H7 (cell line): ENCODE measurements at places on chromosomes 11 and 22. TPM values are rescaled to one million over a fixed set of nuclear protein-coding genes. Genes with fewer than 3 reads are reported as not detected.

DNA sequence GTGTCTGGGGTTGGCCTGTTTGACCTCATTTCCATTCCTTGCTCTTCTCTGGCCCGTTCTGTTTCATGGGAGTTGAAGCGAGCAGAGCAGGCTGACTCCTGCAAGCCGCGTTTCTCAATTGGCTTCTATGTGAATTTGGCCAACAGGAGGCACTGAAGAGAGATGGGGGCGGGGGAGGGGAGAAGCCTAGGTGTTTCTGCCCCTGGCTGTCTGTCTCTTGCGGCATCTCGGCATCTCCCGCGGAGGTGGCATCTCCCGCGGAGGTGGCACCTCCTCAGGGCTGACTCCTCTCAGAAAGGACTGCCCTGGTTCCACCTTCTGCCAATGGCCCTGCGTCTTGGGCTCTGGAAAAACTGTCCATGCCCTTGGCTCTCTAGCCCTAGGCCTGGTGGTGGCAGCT lies 125.6 kb upstream of the CSNK2A3 start:
- DNase-seq: peak; percentile 79

DNA sequence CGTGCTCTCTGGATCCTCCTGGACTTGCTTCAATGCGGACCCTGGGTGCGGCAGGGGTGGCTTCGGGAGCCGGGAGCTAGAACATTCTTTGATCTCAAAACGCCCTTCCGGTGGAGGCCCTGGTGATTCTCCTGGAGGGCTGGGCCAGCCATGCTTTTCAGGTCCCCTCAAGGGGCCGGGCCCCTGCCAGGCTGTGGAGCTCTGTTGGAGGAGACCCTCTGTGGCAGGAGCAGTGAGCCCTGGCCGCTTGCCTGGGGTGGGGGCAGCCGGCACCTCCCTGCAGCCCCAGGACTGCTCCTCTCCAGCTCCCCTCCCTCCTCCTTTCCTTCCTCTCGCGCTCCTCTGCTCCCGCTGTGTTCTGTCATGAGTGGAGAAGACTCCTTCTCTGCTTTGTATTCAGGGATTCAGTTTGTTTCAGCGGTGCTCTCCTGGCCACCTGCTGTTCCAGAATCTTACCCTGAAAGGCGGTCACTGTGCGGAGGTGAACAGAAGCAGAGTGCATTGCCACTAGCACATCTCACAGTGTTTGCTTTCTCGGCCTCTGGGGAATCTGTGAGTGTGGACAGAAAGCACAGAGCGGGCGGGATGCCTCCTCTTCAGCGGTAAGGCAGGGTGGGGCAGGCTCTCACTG lies 289.1 kb downstream of the TBC1D22A start:
- DNase-seq: no peak

SHANK3 gene
- 1.8 and 2.1 TPM in 2 replicates for total RNA-seq

GRCh38 chr11:1130276-1131032 lies 27.3 kb upstream of the MUC5AC start:
- peak; percentile 57 for DNase-seq

NELL1 gene
- 2.6 and 5.1 TPM in 2 replicates for total RNA-seq

DNA sequence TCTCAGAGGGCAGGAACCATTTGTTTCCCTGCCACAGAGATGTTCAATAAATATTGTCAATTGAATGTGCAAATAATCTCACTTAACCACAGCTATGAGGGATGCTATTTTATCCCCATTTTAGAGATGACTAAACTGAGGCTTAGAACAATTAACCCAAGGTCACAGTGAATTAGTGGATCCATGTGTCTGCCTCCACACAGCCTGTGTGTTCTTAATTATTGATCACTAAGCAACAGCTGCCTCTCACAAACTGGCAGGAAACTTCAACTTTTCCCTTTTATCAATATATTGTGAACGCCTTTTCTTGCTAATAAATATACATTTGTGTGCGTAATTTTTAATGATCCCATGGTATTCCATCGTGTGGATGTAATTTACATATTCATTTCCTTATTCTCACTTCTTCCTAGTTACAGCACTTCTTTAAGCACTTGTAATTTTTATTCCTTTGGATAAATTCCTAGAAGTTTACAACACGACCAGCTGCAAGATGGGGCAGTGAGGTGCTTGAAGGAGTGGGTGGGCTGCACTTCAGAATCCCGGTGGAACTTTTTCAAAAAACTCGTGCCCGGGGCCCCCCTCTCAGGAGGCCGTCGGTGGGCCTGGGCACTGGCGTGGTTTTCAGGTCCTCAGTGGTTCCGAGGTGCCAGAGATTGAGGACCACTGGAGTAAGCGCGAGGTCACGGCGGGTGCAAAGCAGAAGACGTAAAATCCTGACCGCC lies 915 bp upstream of the SREBF2 start:
- DNase-seq: no peak

UBQLN3 gene
- not detected in 2 replicates for total RNA-seq

FDX1 gene
- 11.5 and 14.0 TPM in 2 replicates for total RNA-seq

GRCh38 chr22:43449205-43449830 lies 37.5 kb downstream of the MPPED1 start:
- DNase-seq: peak; percentile 91

AASDHPPT gene
- total RNA-seq: 69.0 and 76.7 TPM in 2 replicates

GRCh38 chr11:83278351-83278750 lies 7.8 kb downstream of the CCDC90B start:
- DNase-seq: no peak

GVQW3 gene
- 4.0 and 5.7 TPM in 2 replicates for total RNA-seq

DNA sequence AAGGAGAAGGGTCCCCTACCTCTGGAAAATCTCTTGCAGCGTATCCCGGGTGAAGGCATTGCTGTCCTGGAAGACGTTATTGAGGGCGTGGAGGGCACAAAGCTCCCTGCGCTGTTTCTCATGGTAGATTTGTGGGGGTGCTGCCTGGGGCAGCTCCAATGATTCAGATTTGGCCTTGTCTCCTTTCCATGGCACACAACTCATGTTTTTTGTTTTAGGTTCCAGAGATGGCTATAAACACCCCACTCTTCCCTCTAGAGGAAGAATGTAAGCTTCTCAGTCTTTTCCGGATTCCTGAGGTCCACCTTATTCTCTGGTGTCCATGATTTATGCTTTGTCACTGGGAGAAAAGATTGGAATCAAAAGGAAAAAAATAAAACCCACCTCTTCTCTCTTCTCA lies 959 bp downstream of the JOSD1 start:
- DNase-seq: no peak

- DNase-seq: no peak
Measured at GRCh38 chr11:2826679-2827056, 58.9 kb downstream of the CDKN1C start.

DNA sequence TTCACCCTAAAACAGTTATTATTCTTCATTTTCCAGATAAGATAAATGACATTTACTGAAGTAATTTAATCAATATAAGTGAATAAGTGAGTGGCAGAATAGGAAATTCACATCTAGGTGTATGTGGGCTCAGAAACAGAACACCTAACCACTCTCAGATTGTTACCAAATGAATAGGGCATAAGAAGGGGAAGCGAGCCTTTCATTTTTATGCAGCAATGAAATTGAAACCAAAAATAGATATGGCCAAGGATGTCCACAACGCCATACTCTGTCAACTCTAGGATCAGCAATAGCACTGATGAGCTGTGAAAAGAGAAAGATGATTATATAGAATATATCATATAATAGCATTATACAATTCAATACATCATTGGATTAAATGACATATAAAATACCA lies 398.1 kb upstream of the API5 start:
- no peak for DNase-seq

KCNJ4 gene
- total RNA-seq: 3.4 and 5.9 TPM in 2 replicates

DNA sequence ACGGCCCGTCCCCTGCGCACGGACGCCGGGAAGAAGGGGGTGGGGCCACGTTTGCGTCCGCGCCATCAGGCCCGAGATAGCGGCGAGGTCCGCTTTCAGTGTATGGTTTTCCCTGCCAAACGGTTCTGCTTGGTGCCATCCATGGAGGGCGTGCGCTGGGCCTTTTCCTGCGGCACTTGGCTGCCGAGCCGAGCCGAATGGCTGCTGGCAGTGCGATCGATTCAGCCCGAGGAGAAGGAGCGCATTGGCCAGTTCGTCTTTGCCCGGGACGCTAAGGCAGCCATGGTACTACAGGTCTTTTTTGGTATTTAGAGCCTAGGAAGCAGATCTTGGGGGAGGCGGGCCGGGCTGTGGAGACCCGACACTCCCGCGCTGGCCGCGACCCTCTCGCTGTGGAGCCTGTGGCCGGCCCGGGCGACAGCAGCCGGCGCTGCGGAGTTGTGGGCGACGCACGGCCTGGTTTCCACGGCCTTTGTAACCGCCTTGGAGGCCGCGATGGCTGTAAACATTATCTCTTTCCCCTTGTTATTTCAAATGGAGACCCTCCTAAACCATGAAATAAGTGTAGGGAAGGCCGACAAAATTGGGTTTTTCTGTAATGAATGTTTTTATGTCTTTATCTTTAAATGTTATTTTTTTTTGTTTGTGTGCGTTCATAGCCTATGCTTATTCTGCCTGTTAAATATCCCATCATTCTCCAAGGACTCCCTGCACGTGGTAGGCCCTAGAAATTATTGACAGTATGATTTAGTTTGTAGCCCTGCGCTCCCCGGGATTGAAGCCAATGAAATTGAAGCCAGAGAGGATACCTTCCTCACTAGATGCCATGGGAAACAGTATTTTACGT lies at the start of gene AASDHPPT:
Gene AASDHPPT, plus strand, starts transcription at position 54 of the 847 bp plus-strand sequence. Its CDS starts 49 bp downstream, at position 103.
- DNase-seq: peak; percentile 35

- no peak for DNase-seq
Measured at GRCh38 chr11:119754656-119755355, 25.8 kb upstream of the NECTIN1 start.

ROBO4 gene
- total RNA-seq: not detected in 2 replicates

DNA sequence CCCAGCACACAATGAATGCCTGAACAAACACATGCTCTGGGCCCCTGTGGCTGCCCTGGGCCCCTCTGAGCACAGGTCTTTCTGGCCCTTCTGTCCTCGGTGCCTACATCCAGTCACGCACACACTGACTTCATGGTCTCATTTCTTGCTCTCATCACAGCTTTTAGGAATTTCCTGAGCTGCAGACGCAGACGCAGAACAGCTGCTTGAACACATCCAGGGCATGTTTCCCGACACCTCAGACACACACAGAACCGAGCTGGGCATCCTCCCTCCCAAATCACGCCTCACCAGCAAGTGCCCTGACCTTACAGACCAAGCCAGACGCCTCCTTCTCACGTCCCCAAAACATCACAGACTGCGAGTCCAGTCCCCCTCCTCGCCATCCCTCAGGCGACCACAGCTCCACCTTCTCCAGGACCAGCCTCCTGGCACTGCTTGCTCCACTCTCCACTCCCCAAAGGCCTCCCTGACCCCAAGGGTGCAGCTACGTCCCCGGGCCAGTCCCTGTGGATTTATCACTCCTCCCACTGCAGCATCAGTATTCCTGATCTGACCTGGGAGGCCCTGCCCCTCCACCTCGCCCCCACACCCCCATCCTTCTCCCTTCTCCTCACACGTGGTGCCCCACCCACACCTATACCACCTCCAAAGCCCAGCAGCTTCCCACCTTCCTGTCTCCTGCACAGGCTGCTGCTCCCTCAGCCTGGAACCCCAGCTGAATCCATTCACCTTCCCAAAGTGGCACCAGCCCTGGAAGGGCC lies 12.9 kb downstream of the SIRT3 start:
- DNase-seq: no peak

EHF gene
- 1.4 TPM in 1 of 2 replicates, not detected in the other for total RNA-seq

DNA sequence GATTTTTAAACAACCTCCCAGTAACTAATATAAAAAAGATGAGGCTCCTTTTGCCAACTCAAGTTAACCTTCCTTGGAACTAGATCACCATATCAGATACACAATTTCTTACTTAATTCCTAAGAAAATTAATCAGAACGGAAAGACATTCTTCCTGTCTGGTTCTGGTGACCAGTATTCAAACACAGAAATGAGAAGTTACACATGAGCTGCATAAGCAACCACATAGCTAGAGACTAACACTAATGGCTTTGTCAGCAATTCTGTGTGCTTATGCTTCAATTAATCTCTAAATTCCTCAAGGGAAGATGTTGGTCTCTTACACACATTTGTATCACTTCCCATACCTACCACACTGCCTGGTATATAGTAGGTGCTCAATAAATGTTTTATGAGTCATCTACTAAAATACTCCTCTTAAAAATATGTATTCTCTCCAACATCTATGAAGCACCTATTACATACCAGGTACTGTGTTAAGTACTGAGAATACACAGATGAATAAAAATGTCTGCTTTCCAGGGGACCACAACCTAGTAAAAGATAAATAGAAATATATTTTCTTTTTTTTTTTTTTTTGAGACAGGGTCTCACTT lies 54.5 kb downstream of the GAB2 start:
- DNase-seq: no peak

MS4A7 gene
- not detected in 2 replicates for total RNA-seq

DNA sequence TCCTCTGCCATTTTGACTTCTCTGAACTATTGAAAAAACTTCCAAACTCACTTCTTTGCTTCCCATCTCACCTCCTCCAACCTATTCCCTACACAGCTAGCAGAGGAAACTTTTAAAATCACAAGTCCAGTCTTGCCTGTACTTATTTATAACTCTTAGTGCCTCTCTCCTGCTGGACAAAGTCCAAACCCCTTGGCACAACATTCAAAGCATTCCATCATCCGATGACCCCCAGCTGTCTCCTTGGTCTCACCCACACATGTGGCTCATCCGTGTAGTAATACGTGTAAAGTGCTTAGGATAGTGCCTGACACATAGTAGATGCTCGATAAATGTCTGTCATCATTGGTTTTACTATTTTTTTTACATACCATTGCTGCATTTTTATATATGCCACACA lies 101.4 kb downstream of the PARVA start:
- no peak for DNase-seq

OR4C5 gene
- not detected in 2 replicates for total RNA-seq

TXNRD2 gene
- 3.3 and 5.0 TPM in 2 replicates for total RNA-seq

SAA4 gene
- total RNA-seq: not detected in 2 replicates
